BJ (cell line): ENCODE measurements at places on chromosomes 16 and 17.
A peak's percentile ranks its signal among the peaks of the same experiment; 100 is the strongest.

GRCh38 chr17:55452139-55452790, 30.6 kb upstream of the MMD start:
- no peak for DNase-seq

- DNase-seq: peak; percentile 19
Measured at GRCh38 chr17:46832945-46833839, 14.7 kb upstream of the WNT3 start.

DNA sequence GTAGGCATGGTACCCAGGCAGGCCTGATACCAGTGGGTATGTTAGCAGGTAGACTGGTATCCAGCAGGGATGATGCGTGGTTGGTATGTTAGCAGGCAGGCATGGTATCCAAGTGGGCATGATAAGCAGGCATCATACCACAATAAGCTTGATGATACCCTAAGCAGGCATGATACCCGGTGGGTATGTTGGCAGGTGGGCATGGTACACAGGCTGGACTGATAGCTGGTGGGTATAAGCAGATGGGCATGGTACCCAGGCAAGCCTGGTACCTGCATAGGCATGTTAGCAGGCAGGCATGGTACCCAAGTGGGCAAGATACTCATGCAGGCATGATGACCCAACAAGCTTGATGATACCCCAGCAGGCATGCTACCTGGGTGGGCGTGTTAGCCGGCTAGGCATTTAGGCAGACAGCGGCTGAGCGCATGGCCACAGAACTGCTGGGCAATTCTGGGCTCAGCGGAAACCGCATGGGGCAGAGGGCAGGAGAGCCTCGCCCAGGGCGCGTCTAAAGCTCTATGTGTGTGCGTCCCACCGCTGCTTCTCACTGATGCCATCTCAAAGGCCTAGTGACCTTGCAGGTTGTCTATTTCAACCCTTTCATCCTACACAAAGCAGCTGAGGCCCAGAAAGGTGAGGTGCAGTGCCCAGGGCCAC, 2.3 kb downstream of the SGSH start:
- DNase-seq: no peak

DNA sequence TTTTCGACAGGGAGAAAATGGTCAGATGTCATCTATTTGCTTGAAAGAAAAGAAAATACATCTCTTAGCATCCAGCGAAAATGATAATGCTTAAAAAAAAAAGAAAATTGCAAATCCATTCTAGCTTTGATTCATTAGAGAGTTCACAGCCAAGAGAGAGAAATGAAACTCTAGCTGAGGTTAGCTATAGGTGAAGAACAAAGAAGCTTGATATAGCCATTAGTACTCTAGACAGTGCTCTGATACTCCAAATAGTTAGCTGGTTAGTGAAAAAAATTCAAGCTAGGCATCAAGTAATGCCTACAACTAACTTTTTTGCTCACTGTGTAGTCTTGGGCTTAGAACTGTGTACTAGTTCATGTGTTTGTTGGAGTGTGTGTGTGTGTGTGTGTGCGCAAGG, 721.6 kb upstream of the SOX9 start:
- DNase-seq: no peak

DNA sequence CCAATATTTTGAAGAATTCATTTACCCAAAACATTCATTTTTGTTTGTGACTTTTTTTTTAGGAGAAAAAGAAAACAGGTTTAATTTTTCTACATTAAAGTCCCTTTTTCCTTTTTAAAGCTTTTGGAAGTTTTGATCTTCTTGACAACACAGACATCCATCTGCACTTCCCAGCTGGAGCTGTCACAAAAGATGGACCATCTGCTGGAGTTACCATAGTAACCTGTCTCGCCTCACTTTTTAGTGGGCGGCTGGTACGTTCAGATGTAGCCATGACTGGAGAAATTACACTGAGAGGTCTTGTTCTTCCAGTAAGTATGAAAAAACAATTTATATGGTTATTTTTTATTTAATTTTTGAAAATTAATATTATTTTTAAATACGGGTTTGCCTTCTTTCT, 37.2 kb downstream of the SIAH1 start:
- DNase-seq: no peak

- no peak for DNase-seq
Measured at GRCh38 chr17:320809-321385, 31.7 kb downstream of the RPH3AL start.

DNA sequence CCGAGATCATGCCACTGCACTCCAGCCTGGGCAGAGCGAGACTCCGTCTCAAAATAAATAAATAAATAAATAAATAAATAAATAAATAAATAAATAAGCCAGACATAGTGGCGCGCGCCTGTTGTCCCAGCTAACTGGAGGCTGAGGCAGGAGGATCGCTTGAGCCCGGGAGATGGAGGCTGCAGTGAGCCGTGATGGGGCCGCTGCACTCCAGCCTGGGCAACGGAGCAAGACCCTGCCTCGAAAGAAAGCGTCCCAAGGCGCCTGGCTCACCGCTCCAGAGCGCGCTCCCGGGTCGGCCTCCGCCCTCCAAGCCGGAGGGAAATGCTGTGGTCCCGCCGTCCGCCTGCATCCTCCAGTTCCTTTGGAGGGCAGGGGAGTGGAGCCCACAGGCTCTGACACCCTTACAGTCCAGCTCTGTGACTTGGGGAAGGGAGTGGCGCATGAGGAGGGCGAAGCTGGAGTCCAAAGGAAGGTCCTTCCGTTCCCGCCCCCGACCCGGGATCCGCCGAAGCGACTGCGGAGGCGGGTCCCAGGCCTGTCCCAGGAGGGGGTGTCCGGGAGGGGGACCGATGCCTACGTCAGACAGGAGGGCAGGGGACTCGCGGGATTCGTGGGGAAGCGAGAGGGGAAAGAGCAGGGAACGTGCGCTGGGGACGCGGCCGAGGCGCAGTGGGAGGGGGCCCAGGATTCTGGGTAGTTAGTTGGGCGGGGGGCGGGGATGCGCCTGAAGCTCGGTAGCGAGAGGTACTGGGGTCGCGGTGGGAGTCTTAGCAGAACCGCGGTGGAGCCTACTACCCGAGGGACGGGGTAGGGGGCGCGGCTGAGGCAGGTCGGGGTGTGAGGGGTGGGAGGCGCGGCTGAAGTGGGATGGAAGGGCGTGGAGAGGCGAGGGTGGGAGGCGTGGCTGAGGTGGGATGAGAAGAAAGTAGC, 8.4 kb upstream of the TRPV2 start:
- no peak for DNase-seq

GRCh38 chr17:40810494-40810893, 10.7 kb upstream of the KRT28 start:
- no peak for DNase-seq

DNA sequence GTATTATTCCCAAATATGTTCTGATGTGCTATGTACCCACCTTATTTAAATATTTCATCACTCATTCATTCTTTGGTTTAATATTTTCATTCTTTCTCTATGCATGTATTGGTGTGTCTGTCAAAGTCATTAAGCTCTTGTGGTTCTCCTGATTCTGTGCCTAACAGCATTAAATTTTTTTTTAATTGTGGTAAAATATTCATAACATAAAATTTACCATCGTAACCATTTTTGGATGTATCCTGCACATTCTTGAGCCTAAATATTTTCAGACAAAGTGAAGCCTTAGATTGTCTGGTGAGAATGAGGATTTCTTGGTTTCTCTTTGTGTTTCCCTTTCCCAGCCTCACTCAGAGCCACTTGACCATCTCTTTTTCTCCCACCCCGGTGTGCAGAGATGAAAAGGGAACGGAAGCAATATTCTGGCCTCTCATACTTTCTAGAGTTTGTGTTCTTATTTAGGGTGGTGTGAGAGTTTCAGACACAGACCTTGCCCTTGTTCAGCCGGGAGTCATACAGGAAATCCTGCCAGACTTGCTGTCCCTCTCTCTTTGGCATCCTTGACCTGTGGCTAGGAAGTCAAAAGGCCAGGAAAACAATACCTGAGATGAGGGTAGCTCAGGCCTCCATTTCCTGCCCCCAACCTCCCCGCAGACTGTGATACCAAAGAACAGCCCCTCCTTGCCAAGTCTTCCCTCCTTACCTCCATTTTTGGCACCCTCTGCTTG, 4.9 kb downstream of the CCL5 start:
- no peak for DNase-seq

DNA sequence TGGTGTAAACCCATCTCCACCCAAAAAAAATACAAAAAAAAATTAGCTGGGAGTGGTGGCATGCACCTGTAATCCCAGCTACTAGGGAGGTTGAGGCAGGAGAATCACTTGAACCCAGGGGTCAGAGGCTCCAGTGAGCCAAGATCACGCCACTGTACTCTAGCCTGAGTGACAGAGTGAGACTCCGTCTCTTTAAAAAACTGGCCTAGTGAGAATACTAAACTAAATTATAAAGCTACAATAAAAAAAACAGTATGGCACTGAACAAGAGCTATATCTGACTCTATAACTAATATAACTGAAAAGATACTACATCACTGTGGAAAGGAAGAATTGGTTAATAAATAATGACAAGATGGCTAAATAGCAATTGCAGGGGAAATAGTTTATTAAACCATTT, 6.4 kb downstream of the SMURF2 start:
- DNase-seq: no peak

DNA sequence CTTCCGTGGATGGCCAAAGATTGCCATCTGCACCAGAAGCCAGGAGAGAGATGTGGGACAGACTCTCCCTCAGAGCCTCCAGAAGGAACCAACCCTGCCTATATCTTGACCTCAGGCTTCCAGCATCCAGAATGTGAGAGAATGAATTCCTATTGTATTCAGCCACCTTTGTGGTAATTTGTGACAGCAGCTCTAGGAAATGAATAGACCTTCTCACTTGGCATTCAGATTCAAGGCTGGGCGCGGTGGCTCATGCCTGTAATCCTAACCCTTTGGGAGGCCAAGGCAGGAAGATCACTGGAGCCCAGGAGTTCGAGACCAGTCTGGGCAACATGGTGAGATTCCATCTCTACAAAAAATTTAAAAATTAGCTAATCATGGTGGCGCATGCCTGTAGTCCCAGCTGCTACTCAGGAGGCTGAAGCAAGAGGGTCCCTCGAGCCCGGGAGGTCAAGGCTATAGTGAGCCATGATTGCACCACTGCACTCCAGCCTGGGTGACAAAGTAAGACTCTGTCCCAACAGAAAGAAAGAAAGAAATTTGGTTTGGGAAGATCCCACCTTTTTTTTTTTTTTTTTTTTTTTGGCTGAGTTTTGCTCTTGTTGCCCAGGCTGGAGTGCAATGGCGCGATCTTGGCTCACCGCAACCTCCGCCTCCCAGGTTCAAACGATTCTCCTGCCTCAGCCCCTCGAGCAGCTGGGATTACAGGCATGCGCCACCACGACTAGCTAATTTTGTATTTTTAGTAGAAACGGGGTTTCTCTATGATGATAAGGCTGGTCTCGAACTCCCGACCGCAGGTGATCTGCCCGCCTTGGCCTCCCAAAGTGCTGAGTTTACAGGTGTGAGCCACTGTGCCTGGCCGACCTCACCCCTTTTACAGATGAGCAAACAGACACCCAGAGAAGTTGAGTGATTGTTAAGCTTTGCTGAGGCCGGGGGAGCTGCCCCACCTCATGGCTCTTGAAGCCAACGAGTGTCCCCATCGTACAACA, 4.3 kb upstream of the CPSF4L start:
- no peak for DNase-seq

DNA sequence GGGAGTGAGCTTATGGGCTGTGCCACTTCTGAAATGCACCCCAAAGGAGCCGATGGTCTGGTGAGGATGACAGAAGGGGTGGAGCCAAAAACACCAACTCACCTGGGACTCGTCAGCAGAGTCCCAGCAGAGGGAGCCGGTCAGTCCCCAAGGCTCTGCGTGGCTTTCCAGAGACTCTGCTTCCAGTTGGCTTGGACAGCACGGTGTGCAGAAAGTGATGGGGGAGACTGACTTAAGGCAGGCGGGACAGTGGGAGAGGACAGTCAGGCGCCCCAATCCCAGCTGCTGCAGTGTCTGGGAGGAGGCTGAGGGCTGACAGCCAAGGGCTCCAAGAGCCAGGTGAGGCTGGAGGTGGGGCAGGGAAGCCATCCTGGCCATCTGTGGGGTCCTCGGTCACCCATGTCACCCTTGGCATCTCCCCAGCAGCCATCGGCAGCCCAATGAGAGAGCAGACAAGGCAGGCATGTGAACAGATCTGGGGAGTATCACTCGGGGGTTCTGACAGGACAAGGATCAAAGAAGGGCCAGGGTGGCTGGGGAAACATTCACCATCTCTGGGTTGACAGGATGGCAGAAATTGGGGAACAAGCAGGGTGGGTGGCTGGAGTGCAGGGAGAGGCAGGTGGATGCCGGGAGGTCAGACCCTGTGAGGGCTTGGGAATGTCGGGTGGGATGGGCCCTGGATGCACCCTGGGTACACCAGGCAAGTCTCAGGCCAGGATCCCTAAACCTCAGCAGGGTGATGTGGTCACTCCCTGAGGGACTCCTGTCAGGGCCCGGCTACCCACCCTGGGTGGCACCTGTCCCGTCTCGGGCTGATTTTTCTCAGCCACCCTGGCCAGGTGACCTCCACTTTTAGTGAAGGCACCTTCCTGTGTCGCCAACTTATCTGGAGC, 8.9 kb upstream of the KRTAP17-1 start:
- no peak for DNase-seq

GRCh38 chr16:87541147-87541871, 48.5 kb upstream of the ZCCHC14 start:
- DNase-seq: no peak

GRCh38 chr16:27404163-27404823, 2.3 kb downstream of the IL21R start:
- no peak for DNase-seq

DNA sequence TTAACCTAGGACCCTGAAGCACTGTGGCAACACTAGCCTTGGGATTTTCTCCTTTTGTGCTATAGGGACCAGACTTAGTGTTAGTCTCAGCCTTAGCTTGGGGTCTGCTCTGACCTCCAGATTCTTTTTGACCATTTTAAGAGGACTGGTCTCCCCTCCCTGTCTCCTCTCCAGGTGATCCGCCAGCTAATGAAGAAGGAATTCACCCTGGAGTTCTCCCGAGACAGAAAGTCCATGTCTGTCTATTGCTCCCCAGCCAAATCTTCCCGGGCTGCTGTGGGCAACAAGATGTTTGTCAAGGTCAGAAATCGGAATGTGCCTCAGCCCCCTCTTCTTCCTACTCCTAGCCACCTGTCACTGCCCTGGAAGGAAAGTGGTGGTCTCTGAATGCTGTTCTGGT, 19.5 kb downstream of the ATP2A1 start:
- no peak for DNase-seq

DNA sequence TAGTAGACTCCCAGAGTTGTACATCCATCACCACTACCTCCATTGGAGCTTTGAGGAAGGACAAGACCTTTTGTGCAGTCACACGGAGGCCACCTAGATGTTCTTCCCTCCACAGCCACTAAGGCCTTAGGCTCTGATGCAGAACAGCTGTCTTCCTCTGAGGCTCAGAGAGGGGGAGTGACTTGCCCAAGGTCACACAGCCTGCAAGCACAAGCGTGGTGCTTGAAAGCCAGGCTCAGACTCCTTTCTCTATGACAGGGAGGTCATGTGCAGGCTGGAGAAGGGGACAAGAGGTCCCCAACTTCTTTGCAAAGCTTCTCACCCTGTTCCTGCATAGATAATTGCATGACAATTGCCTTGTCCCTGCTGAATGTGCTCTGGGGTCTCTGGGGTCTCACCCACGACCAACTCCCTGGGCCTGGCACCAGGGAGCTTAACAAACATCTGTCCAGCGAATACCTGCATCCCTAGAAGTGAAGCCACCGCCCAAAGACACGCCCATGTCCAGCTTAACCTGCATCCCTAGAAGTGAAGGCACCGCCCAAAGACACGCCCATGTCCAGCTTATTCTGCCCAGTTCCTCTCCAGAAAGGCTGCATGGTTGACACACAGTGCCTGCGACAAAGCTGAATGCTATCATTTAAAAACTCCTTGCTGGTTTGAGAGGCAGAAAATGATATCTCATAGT, 12.7 kb downstream of the SCGB1C2 start:
- no peak for DNase-seq
